CD4-positive, alpha-beta T cell treated with Interleukin-2 at 100 ng/mL for 4 hours (primary cell): ENCODE measurements at places on chromosomes 16 and 17.

DNA sequence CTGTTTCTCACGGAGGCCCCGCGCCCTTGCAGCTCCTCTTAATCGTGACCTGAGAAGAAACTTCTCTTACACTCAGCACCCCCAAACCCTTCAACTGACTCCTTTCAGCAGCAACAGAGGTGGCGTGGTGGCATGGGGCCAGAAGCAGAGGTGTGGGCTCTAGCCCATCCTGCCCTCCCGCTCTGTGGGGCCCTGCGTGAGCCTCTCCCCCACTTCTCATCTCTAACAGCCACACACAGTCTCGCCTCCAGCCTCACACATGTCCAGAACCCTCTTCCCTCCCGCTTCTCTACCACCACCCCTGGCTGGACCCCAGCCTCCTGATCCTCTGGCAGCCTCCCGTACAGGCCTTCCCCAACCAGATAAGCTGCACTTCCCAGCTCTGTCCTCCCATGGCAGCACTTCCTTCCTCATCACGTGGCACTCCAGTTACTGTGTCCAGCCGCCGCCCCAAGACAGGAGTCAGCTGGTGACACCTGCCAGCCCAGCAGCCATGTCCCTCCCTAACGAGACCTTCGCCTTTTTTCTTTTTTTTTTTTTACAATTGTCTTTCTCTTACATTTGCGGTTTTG, 30.5 kb downstream of the NSMCE1 start:
- no peak for DNase-seq

DNA sequence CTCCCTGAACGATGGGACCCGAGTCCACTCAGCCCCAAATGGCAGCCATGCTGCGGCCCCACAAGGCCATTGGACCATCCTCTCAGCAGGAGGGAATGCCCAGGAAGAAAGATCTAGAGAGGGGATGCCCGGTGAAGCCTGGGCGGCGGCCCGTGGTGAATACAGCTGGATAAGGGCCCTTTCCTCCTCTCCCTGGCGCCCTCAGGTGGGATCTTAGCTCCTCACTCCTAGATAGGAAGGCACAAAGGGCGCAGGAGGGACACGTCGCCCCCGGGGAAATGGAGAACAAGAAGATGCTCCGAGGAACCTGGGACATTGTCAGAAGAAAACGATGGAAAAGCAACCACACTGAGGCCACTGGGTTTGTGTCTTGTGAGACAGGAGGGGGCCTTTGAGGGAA, 2.5 kb downstream of the CD300C start:
- no peak for DNase-seq

DNA sequence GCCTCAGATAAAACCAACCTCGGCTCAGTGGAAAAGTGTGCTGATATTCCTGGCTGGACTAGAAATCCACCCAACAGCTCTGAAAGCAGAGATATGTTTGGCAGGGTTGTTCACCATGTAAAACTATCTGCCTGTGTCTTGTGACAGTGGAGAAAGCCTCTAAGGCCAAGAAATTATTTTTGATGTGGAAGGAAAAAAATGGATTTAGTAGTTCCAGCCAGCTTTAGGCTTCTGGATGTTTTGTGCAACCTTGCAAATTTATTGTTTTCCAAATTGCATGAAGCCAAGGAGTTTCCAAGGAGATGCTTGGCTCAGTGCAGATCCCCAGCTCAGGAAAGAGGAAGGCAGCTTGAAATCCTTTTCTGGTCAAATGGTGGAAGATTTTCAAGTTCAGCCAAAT, 31.6 kb downstream of the TEKT5 start:
- DNase-seq = no peak

DNA sequence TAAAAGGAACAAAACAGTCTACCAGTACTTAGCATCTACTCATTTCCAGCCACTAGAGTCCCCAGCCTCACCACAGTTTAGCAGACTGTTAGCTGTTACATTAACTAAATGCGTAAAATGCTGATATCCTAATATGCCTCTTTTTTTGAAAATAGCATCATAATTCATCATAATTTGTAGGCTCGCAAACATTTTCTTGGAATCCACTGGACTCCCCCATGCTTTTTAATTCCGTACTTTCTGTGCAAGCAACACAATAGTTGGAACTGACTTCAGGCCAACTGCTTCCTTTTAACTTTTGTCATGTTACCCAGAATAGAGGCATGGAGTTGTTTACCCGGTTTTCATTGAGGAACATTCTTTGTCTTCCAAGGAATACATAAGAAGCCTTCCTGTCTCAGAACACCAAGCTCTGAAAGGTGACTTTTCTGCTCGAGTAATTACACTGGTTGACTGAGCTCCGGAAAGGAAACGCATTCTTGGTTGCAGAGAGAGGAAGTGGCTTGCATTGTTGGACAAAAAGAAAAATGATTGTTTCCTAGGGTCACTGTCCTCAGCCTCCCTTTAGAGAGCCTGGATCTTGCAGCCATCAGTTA, 30.9 kb upstream of the SEC14L1 start:
- no peak for DNase-seq

- DNase-seq = no peak
Observed at GRCh38 chr16:86064431-86065250, 165.7 kb downstream of the IRF8 start.

DNA sequence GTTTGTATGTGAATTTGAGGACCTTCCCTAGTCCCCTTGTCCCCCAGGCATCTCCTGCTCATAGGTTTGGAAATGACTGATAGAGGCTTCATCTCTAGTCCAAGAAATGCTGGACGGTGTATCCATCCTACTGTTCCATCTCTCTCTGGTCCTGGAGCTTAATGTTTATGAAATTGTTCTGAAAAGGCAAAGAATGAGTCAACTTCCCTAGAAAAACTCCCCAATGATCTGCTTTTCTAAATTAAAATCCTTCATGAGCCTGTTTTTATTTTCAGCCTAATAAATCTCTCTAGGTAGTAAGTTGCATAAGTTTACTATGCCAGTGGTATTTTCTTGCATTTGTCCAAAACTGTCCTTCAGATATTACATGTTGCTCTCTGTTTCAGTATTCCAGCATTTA, 2.1 kb upstream of the IGSF6 start:
- DNase-seq = no peak

- no peak for DNase-seq
Observed at GRCh38 chr17:7184647-7185046, 5.5 kb upstream of the ASGR1 start.
